Spleen (tissue), 13 donors: ENCODE measurements at places on chromosomes 1 and 21.

- no peak for DNase-seq
Measured at GRCh38 chr1:73736125-73736524, 461.9 kb downstream of the LRRIQ3 start.

GRCh38 chr1:15391366-15391765, 18.3 kb upstream of the EFHD2 start:
- no peak for DNase-seq

- DNase-seq, result no peak
Measured at GRCh38 chr1:25193229-25193628, 39.1 kb downstream of the SYF2 start.

DNA sequence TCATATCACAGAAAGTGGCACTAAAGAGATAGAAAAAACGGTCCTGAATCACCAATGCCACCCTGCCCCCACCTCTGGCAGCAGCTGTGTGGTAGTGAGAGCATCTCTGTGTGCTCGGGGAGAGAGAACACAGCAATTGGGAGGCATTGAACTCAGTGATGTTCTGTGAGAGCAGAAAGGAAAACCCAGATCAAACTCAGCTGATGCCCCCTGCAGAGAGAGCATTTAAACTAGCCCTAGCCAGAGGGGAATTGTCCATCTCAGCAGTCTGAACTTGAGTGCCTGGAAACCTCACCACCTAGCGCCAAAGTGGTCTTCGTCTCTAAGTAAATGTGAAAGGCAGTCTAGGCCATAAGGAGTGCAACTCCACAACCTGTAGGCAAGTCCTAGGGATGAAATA, 21.3 kb downstream of the SLC44A5 start:
- no peak for DNase-seq

DNA sequence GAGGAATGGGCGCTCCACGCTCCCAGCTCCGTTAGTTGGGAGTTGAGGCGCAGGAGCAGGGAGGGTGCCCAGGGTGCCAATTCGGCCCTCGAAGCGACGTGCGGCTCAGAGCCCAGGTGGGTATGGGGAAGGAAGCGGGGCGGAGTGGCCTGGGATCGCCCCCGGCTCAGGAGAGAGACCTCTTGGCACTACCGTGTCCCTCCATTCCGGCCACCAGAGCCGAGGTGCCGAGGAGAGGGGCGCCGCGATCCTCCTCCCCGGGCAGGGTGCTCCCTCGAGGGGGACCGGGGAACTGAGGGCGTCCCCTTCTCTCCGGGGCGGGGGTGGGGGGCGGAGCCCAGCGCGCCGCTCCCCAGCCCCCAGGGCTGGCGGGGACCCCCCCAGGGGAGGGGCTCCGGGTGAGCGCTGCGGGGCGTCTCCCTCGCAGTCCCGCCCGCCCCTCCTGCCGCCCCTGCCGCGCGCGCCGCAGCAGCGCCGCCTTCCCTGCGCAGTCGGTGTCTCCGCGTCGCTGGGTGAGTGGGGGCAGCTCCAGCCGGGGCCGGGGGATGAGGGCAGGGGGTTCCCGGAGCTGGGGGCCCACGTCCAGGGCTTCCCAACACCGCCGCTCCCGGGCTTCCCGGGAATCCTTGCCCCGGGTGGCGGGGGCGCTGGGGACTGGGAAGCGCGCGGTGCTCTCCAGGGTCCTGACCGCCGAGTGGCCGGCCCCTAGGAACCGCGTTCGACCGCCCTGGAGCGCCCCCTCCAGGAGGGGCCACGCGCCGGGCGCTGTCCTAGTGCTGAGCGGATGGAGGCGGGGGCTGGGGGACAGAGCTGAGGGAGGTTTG, at the start of gene HPCA:
TSS of gene HPCA (plus strand) at position 488 of the 824 bp plus-strand sequence. CDS start 2,408 bp downstream, outside the sequence.
- no peak for DNase-seq

- DNase-seq, result no peak
Measured at GRCh38 chr21:16377857-16378256, 648.1 kb downstream of the USP25 start.

DNA sequence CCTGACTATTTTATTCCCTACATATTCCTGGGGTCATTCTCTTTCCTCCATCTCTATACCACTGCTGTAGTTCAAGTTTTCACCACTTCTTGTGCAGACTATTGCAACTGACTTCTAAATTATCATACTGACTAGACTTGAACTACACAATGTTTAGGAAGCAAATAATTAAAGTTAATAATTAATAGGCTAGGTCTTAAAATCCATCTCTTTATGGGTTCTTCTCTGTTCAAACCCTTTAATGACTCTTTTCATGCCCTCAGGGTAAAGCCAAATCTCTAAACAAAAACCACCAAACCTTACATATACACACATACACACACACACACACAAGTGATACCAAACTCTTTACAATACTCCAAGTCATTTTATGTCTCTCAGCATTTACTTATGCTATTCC, 22.3 kb upstream of the MOB3C start:
- no peak for DNase-seq

DNA sequence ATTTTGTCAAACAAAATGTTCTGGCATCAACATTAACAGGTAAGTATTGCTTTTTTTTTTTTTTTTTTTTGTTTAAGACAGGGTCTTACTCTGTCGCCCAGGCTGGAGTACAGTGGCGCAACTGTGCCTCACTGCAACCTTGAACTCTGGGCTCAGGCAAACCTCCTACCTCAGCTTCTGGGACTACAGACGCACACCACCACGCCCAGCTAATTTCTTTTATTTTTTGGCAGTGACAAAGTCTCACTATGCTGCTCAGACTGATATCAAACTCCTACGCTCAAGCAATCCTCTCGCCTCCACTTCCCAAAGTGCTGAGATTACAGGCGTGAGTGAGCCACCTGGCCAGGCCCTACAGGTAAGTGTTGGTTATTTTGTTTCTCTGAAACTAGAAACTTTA, 2.4 kb downstream of the TUT4 start:
- no peak for DNase-seq

DNA sequence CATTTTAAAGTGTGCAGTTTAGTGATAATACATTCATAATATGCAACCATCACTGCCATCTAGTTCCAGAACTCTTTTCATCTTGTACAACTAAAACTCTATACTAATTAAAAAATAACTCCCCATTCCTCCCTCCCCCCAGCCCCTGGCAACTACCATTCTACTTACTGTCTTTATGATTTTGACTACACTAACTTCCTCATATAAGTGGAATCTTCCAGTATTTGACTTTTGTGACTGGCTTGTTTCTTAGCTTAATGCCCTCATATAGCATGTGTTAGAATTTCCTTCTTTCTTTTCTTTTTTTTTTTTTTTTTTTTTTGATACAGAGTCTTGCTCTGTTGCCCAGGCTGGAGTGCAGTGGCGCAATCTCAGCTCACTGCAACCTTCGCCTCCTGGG, 1.4 kb upstream of the NVL start:
- DNase-seq, result no peak

GRCh38 chr1:1858382-1859086, 32.4 kb downstream of the GNB1 start:
- peak; percentile 78 for DNase-seq

GRCh38 chr1:205339717-205340116, 17.0 kb downstream of the KLHDC8A start:
- no peak for DNase-seq

DNA sequence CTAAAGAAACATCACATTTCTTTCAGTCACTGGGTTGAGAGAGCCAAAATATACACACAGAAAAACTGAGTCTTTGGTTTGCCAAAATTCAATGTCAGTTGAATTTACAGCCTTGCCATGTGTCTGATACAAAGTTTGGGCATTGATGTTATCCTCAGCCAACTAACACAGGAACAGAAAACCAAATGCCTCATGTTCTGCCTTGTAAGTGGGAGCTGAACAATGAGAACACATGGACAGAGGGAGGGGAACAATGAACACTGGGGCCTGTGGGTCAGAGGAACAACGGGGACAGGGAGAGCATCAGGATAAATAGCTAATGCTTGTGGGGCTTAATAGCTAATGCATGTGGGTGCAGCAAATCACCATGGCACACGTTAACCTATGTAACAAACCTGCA, 39.6 kb upstream of the C21orf91 start:
- no peak for DNase-seq

GRCh38 chr1:42142894-42143675, 10.1 kb upstream of the GUCA2B start:
- DNase-seq, result no peak

GRCh38 chr1:228782662-228783417, 47.6 kb downstream of the RHOU start:
- DNase-seq, result no peak

DNA sequence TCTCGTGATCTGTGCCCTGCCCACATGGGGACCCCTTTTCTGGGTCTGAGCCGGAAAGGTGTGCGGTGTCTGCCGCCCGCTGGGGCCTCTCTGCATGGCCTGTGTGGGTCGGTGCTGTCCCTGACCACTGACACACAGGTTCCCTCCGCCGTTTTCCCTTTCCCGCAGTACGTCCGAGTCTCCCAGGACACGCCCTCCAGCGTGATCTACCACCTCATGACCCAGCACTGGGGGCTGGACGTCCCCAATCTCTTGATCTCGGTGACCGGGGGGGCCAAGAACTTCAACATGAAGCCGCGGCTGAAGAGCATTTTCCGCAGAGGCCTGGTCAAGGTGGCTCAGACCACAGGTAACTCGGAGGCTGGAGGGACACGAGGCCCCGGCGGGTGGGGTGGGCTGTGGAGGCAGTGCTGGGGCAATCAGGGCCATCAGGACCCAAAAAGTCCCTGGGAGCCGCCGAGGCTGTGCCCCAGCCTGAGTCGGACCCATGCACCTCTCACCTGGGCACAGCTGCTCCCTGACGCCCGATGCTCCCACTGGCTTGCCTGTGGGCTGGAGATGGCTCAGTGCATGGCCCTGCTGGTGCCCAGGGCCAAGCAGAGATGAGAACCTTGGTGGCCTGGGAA, 13.3 kb downstream of the TRPM2 start:
- peak; percentile 69 for DNase-seq

DNA sequence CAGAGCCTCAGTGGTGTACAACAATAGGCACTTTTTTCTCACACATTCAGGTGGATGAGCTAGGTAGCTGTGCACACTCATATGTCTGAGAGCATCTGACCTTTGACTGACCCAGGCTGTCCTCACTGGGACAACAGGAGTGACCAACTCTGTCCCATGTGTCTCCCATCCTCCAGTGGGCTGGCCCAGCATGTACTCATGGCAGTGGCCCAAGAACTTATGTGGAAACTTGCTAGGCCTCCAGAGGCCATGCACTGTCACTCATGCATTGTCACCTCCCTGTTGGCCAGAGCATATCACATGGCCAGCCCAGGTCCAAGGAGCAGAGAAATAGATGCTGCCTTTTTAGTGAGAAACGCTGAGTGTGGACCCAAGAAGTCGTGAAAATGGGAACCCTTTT, 158.8 kb downstream of the IGSF21 start:
- DNase-seq, result peak; percentile 43

GRCh38 chr1:220726634-220727033, 21.5 kb upstream of the MTARC2 start:
- DNase-seq, result no peak

DNA sequence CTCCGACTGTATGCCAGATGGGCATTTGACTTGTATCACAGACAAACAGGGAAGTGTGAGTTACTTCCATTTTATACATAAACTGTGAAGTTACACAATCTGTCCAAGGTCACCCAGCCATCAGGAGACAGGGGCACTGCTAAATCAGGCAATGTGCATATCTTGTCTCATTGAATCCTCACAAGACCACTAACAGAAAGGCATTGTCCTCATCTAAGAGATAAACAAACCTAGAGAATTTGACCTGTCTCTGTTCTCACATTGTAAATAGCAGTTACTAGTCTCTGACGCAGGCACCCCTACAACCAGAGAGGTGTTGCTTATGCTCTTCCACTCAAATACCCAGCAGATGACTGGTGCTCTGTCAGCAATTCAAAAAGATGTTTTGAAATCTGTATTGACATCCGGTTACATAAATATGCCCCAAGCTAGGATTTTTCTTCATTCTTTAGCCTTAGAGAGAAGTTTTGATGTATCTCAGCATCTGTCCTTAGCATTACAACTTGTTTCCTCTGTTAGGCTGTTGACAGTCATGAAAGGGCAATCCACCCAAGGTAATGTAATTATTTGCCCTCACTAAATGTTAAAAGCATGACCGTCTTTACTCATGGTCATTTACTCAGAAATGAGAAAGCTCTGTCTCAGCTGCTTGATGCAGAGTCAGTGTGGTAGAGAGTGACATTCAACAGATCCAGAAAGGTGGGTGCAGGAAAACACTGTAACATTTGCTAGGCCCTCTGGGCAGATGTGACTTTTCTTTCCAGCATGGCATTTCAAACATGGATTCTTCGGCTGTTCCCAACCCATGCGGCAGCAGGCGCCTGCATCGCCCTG, 51.9 kb upstream of the ZNF326 start:
- no peak for DNase-seq

DNA sequence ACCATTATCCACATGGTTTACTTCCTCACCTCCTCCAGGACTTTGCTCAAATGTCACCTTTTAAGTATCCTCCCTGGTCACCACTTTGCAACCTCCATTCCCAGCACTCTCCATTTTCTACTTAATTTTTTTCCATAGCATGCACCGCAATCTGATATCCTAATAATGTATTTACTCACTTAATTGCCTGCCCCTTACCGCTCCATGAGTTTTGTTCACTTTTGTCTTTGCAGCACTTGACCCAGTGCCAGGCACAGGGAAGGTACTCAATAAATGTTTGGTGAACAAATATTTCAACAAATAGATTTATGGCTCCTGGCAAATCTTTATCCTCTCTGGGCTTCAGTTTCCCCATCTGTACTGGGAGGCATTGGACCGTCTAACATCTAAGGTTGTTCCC, 53.6 kb downstream of the UBE2T start:
- DNase-seq, result peak; percentile 6

GRCh38 chr1:85453640-85454194, 11.2 kb downstream of the DDAH1 start:
- DNase-seq, result no peak

- DNase-seq, result no peak
Measured at GRCh38 chr1:229432905-229433304, 989 bp downstream of the ACTA1 start.

GRCh38 chr1:18058981-18059605, 48.5 kb upstream of the IGSF21 start:
- DNase-seq, result no peak

DNA sequence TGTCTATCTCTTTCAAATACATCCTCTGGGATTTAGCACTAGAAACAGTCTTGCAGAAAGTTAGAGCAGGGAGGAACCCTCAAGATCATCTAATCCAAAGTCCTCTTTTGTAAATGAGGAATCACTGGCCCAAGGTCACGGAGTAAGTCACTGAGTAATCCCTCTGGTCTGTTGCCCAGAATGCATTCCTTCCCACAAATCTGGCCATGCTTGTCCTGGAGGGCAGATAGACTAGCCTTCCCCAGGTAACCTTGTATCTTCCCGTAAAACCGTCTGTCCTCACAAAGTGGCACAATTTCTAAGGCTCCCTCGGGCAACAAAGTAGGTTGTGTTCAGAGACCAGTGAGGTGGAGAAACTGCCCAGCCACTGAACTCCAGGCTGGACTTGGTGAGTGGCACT, 46.2 kb downstream of the DDR2 start:
- DNase-seq, result no peak

DNA sequence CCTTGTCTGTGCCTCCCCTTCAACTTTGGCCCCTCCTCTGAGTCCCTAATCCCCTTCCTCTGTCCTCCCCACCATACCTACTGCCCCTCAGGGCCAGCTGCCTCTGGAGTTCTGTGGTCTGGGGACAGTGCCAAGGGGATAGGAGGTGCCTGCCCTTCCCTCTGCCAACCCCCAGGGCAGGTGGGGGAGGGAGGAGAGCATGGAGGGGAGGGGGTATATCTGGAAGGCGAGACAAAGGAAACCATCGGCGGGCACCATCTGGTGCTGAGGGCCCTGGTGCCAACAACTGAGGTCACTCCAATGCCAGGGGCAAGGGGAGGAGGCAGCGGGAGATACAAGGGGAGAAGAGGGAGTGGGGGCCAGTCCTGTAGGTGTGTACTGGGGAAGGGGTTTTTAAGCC, 9.6 kb downstream of the RAB25 start:
- DNase-seq, result no peak
